Endothelial cell (in vitro differentiated cells): ENCODE measurements at places on chromosomes 2 and 18.

DNA sequence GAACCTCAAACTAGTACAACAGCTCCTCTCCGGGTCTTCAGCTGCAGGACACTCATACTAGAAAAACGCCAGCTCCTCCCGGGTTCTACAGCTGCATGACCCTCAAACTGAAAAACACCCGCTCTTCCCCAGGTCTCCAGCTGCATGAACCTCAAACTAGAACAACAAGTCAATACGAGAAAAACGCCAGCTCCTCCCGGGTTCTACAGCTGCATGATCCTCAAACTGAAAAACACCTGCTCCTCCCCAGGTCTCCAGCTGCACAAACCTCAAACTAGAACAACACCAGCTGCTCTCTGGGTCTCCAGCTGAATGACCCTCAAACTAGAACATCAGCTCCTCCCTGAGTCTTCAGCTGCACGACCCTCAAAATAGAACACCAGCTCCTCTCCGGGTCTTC is 315.0 kb upstream of the TFPI start:
- no peak for DNase-seq

DNA sequence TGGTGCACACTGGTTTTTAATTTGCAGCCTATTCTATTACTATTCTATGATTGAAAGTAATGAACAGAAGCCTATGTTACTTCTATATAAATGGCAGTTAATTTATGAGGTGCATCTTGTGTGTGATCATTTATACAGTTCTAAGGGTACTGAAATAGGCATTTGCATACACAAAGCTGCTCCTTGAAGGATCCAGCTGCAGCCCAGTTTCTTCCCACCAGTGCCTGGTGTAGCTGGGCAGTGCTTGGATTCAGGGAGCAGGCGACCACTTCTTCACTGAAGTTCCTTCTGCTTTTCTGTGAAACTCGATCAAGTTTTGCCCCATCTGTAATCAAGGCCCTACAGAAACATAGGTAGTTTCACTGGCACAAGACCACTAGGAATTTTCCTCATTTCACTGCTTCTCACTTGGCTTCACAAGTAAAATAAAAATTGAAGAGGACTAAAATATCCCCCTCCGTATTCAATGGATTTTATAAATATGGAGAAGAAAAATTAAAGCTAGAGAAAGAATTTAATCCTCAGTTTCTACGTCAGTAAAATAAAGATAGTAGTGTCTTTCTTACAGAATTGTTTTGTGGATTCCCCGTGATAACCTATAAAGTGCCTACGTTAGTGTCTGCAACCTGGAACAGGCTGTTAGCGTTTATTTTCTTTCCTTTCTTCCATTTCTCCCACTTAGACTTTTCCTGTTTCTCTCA is 1.7 kb upstream of the LPIN2 start:
- DNase-seq, result no peak

- no peak for DNase-seq
These were observed 998.0 kb downstream of the DSC3 start for GRCh38 chr18:30044496-30044895.

- DNase-seq, result no peak
These were observed 164.3 kb downstream of the NEDD4L start for GRCh38 chr18:58208207-58208932.

DNA sequence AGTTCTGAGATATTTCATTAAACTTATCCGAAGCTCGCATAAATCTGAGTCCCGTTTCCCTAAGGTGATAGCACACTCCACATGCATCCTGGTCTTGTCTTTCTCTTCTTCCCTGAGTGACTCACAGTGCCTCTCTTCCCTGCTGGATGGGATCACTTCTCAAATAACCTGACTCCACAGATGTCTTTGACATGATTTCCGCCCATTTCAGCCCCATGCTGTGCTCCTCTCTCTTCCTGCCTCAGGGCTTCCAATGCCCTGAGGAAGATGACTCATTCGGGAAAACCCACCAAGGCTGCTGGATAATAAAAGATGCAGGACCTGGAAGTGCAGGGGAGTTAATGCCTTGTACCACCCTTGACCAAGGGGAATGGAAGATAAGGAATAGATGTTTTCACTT is 441.7 kb upstream of the SOX11 start:
- DNase-seq, result no peak

DNA sequence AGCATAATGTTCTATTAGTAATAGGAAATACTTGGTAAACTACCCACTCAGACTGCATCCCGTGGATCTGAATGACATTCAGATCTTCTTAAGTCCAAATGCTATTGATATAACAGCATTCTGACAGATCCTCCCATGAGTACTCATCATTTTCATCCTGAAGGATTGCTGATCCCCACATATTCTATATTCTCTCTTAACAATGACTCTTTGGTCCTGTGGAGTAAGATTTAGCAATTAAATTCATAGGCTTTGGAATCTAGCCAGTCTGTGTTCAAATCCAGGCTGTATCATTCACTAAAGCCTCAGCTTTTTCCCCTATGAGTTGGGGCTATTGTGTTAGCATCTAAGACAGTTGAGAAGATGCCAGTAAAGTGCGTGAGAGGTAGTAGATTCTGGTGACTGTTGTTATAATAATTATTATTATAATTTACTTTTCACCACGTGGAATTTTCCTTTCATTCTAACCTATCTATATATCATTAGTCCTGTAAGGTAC is 591.3 kb upstream of the SYT4 start:
- no peak for DNase-seq

DNA sequence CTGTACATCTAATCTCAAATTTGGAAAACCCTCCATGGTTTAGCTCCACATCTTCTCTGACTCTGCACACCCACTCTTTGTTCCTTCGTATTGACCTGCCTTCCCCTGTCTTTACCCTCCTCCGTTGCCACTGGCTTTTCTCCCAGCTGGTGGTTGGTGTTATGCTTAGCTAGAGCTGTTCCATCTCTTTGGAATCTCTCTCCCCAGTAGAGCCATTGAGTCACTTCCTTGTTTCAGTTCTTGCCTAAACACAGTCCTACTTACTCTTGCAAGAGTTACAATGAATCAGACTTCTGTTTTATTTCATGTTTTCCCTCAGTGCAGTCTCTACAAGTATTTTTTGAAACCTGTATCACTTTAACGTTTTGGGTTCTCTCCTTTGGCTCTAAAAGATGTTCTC is 263.9 kb downstream of the LTBP1 start:
- no peak for DNase-seq

GRCh38 chr2:83730223-83730622 is 728.9 kb downstream of the SUCLG1 start:
- no peak for DNase-seq

DNA sequence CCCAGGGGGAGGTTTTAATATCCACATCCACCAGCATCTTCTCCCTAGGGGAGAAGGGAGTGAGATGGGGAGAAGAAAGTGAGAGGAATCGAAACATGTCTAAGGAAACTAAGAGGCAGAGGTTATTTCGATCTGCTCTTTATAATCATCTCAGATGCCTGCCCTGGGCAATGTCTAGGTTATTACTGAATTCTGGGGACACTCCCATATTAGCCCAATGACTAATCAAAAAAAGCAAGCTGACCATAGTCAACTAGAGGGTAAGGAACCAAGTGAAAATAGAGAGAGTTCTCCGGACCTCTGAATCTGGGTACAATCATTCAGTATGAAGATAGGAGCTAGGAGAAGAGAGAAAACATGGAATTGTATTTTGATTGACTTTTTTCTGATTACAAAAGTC is 56.7 kb upstream of the EML4 start:
- no peak for DNase-seq

- DNase-seq, result no peak
These were observed 238.2 kb downstream of the CDH7 start for GRCh38 chr18:65988972-65989371.

DNA sequence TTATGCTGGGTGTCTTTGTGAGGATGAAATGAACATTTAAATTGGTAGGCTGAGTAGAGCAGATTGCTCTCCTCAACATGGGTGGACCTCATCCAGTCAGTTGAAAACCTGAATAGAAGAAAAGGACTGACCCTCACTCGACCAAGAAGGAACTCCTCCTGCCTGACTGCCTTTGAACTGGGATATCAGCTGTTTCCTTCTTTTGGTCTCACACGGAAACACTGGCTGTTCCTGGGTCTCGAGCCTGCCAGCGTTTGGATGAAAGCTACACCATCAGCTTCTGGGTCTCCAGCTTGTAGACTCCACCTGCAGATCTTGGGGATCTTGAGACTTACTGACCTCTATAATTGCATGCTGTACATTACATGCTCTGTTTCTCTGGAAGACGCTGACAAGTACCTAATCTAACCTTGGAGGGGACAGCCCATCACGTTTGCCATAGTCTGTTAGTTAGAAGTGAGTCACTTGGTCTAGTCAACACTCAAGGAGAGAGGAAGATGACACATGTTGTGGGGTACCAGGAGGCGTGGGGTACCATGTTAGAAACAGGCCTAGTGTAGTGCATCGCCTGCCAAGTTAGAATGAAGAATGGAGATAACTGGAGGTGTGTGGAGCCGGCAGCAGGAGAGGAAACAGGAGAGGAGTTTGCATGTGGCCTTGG is 267.0 kb downstream of the MREG start:
- DNase-seq, result no peak

DNA sequence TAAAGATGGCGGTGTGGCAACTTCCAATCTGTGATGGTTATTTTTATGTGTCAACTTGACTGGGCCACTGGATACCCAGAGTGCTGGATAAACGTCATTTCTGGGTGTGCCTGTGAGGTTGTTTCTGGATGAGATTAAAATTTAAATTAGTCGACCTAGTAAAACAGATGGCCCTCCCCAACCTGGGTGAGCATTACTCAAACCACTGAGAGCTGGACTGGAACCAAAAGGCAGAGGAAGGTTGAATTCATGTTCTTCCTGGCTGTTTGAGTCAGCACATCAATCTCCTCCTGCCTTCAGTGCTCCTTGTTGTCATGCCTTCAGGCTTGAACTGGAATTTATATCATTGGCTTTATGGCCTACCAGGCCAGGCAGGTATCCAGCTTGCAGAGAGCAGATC is 190.8 kb upstream of the RGPD4 start:
- no peak for DNase-seq

- no peak for DNase-seq
These were observed 34.6 kb upstream of the C2orf15 start for GRCh38 chr2:99106913-99107312.
